Stimulated activated CD4-positive, alpha-beta T cell treated with anti-CD3 and anti-CD28 coated beads, Interleukin-4, amount 100 ng/mL, for 24 hours (primary cell): ENCODE measurements at places on chromosomes 7 and 10.

- DNase-seq = no peak
These were observed 30.5 kb downstream of the ACTA2 start for GRCh38 chr10:88922041-88922440.

GRCh38 chr10:31315453-31315852, 3.6 kb upstream of the ZEB1 start:
- DNase-seq = no peak

- DNase-seq = no peak
These were observed 27.5 kb upstream of the BTBD16 start for GRCh38 chr10:122243550-122243949.

GRCh38 chr10:71072823-71073210, 139.6 kb upstream of the UNC5B start:
- no peak for DNase-seq

DNA sequence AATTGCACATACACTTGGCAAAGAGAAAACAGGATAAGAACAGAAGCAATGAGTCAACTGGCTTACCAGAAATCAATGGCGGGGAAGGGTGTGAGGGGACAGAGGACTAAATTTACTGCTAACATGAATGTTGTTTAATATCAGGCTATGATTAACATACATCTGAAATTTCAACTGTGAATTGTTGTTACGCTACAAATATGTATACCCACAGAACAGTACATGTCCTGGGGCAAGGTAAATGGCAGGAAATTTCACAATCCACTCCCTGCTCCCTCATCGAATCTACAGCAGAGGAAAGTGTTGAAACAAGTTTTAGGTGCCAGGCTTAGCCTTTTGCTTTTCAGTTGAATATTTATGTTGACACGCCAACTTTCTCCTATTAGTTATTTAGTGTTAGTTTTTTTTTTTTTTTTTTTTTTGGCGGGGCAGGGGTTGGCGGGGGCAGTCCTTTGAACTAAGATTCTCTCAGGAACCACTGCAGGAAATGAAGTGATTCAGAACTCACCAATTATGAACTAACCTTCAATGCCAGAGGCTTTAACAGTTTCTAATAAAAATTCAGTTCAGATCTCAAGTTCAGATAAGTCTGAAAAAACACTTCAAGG, 99.0 kb downstream of the UBE2H start:
- no peak for DNase-seq

GRCh38 chr7:15335390-15335789, 226.4 kb downstream of the AGMO start:
- no peak for DNase-seq

GRCh38 chr10:71608819-71609768, 110.5 kb downstream of the C10orf105 start:
- peak; percentile 72 for DNase-seq

GRCh38 chr7:129512192-129512591, 9.9 kb downstream of the SMKR1 start:
- DNase-seq = no peak

- DNase-seq = no peak
These were observed 65.4 kb downstream of the GRID1 start for GRCh38 chr10:86300931-86301830.

DNA sequence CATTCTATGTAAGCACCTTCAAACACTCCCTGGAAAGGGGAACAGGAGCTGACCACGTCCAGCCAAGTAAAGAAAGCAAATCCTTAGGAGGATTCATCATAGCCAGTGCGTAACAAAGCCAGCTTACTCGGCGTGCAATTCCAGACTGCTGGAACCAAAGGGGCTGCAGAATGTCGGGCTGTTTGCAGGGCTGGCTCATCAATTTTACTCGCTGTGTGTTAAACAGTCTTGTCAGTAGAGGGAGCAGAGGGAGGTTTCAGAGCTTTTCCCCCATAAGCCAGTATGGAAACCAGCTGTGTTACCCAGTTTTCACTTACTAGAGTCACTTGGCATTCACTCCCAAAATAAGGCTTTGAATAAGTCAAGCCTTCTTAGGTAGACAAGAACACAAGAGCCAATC, 127.1 kb downstream of the KMT2E start:
- no peak for DNase-seq
